ENCODE measurements at places on chromosomes 11 and 22. TPM values are rescaled to one million over a fixed set of nuclear protein-coding genes. Genes with fewer than 3 reads are reported as not detected.

GLB1L2 gene
- 0.70 TPM for total RNA-seq

DUSP8 gene
- 0.70 TPM for total RNA-seq

SELENOH gene
- 199 TPM for total RNA-seq

PDGFB gene
- 5.3 TPM for total RNA-seq

SCGB1D2 gene
- not detected for total RNA-seq

HEPHL1 gene
- total RNA-seq, result not detected

LRRC32 gene
- total RNA-seq, result 95.5 TPM

PSMD13 gene
- 119 TPM for total RNA-seq

APOBEC3H gene
- not detected for total RNA-seq

KCTD17 gene
- total RNA-seq, result 33.7 TPM

UPK2 gene
- not detected for total RNA-seq

CTSD gene
- total RNA-seq, result 453 TPM

JAML gene
- total RNA-seq, result not detected

CHRM1 gene
- total RNA-seq, result not detected

RNH1 gene
- 401 TPM for total RNA-seq

SYCE3 gene
- not detected for total RNA-seq

SMC1B gene
- not detected for total RNA-seq

TMEM45B gene
- 0.12 TPM for total RNA-seq

CFAP300 gene
- 2.0 TPM for total RNA-seq

OSM gene
- not detected for total RNA-seq

NDUFC2 gene
- 84.8 TPM for total RNA-seq

ROBO3 gene
- 16.0 TPM for total RNA-seq

FAM180B gene
- 1.3 TPM for total RNA-seq

DEUP1 gene
- total RNA-seq, result not detected

Data from pericardium fibroblast (primary cell).